Stimulated activated CD8-positive, alpha-beta memory T cell treated with anti-CD3 and anti-CD28 coated beads, Interleukin-15, amount 100 ng/mL, for 4 hours (primary cell): ENCODE measurements at places on chromosomes 6 and 20.

DNA sequence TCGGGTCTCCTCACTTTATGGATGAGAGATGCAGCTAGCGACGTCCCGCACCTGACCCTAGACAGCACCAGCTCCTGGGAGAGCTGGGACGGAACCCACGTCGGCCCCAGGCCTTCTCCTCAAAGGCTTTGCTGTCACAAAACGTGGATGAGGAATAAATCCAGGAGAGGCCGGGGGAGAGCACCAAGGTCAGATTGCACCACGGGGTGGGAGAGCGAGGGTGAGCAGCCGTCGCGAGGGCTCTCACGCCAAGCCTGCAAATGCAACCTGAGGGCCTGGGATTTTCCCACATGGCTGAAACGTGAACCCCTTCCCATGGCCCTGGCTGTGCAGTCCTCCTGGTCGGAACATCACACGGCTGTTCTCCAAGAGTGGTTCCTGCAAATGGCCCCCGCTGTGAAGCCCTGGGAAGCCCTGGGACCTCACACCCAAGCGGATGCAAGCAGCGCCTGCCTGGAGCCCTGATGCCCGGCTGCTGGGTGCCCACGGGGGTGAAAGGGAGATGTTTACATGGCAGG lies 45.3 kb downstream of the DLL1 start:
- DNase-seq, result no peak

DNA sequence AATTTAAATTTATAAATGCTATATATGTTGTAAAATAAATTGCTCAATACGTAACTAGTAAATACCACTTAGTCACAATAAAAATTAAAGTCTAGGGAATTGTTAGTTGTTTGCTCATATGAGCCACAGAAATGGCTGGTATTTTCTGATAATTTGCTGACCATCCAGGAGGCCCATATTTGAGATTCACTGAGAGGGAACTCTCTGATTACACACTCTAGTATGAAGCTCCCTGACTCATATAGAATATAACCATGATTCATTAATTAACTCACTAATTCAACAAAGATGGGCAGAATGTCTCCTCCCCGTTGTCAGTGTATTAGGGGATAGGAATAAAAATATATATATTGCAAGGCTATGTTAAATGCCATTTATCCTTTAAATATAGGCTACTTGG lies 46.6 kb upstream of the TMEM30A start:
- no peak for DNase-seq

DNA sequence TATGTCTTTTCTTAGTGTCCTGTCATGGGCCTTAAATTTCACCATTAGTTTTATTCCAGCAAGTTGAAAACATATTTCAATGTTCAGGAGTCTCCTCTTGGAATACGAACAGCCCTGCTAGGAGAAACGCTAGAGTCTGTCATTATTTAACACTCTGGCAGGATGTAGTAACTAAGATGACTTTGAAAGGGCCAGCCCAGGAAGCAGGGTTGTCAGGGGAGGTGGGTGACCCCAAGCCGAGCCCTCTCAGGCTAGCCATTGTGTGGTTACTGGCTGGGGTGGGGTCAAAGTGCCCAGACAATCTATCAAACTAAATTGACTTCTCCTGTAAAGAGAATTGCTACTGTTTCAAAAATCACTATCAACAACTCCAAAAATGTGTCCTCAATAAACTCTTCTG lies 67.8 kb downstream of the LY86 start:
- no peak for DNase-seq

DNA sequence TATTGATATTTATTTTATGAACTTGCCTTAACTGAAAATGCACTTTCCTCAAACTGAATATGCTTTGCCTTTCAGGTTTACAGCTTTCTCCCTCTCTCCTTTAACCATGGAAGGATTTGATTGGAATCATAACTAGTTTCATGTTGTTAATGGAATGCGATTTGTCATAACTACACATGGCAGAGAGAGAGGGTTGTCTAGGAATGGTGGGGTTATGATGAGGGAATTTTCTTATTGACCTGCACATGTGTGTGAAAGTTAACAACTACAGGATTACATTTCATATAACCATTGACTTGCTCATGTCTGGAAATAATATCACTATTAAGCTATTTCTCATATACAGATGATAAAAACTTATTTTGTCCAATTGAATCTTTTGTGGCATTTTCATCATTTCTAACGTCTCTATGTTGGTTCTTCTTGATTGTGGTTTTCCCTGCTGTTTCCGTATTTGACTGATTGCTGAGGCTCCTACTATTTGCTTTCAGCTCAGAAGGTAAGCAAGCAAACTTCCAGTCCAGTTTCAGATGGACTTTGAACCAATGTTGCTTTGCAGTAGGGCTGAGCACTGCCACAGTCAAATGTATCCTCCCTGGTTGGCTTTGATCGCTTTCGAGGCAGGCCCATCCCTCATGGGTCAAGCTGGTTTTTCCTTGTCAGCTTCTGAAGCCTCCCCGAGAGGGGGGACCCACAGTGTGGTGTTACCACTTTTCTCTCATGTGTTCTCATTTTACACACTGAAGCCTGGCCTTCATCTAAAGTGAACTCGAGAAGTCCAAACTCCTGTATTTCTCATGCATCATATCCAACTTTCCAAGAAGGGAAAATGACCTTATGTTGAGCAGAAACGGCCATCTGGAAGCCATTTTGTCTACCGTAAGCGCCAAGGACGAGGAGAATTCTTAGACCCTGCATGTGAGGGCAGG lies 7.6 kb upstream of the CCN2 start:
- no peak for DNase-seq

GRCh38 chr6:166052837-166053236 lies 114.8 kb downstream of the TBXT start:
- DNase-seq, result no peak

- no peak for DNase-seq
Observed at GRCh38 chr6:166644681-166645080, 17.6 kb upstream of the RPS6KA2 start.

GRCh38 chr20:38083338-38084048 lies 49.9 kb downstream of the RPRD1B start:
- no peak for DNase-seq

GRCh38 chr6:62971976-62972658 lies 239.2 kb upstream of the FKBP1C start:
- DNase-seq, result no peak

DNA sequence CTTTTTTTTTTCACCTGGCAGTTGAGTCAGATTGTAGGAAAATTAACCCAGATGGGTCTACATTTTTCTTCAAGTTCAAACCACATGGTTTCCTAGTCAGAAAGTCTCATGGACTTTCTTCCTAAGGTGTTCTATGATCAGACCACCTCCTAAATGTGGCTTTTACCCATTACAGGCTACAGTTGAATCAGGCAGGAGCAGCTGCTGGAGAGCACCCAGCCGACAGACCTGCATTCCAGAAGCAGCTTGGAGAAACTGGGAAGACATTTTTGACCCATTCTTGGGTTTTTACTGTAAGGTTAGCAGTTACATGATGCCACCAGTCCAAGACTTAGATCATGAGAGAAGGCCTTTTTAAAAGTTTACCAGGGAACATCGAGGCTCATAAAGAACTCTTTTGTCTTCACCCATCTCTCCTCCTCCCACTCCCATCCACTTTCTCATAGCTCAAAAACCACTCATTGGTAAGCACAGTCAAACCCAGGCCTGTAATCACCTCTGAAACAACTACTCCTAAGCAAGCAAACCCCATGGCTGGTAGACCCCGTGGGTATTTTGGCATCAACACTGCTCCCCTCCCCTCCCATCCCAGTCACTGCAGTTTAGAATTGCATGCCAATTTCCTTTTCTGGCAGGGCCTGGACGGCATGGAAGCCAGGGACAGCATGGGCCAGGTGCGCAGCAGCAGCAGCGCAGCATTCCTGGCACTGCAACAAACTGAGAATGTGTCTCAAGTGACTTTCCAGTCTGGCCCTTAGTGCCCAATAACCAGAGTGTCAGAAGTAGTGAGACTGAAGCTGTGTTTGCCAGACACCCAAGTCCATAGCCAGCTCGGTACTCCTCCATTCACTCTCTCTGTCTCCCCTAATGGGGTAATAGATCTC lies 113.7 kb downstream of the CLIC5 start:
- no peak for DNase-seq

DNA sequence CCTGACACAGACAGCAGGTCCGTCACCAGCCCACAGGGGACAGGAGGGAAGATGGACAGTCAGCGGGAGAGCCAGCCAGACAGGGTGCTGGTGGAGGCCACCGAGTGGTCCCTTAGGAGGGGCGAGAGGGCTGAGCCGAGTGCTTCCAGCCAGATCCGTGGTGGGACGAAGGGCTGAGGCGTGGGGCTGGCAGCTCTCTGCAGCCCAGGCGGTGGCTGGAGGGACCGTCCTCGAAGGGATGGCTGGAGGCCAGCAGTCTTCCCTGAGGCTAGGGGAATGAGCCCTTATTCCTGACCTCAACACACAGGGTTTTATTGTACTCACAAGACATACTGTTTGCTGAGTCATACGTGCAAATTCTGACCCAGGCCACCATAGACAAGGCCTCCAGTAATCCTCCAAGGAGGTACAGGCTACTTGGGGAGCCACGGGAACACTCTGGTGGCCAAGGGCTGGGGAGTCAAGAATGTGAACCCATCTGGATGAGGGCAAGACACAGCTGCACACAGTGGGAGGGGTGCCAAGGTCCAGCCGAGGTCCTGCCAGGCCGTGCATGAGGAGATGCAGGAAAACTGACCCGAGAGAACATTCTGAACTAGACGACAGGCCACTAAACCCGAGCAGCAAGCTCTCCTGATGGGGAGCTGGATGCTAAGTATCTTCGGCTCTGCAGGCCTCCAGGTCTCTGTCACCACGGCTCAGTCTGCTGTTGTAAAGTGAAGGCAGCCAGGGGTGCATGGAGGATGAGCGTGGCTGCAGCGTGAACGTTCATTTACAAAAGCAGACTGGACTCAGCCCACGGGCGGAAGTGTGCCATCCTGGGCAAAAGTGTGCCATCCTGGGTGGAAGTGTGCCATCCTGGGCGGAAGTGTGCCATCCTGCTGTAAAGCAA lies 242.5 kb downstream of the TTLL2 start:
- DNase-seq, result no peak
